ENCODE measurements at places on chromosomes 5 and 9.

DNA sequence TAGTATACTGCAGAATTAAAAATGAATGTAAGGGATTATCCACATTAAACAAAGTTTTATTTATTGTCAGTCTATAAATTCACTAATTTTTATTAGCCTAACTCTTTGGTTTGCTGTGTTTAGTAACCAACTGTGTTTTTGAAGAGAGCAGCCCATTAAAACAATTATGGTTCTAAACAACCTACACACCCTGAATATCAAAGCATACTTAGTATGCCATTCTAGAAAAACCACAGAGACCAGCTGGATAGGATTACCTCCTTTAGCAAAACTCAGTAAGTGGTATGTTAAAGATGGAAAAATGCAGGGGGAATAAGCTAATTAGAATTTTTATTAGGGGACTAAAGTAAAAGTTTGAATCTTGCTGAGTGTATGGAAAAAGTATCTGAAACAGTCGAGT is 1981.7 kb upstream of the NUDT12 start:
- DNase-seq: no peak

DNA sequence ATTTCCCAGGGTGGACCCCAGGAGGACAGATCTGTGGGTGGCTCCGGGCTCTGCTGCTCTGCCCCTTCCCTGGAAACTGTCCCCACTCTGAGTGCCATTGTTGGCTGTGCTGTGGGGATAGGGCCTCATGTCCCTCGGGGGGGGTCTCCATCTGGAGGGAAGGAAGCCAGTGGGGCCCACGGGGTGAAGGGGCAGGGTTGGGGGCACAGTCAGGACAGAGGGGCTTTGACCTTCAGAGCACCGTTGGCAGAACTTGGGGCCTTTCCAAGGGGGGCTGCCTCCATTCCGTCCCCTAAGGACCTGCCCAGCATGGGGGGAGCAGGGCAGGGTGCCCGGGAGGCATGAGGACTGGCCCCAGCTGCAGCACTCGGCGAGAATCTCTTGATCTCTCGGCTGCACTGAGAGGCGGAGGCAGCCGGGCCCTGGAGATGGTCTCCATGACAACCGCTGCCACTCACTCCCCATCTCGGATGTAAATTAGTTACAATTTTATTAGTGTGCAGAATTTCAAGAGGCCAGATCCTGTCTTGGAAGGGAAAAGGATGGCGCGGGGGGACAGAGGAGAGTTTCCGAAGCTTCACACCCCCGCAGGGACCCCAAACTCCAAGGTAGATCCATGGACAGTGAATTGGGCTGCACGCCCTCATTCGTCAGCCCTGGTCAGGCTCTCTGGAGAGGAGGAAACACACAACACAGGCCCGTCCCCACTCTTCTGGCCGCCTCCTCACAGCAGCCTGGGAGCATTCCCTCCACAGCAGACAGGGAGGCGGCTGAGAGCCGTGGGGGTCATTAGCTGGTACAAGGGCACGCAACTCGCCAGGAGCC is 216.2 kb upstream of the IER5L start:
- DNase-seq: no peak

- DNase-seq: no peak
Observed at GRCh38 chr9:124248066-124248465, 9.7 kb upstream of the NEK6 start.

- no peak for DNase-seq
Observed at GRCh38 chr5:150645070-150645700, 4.7 kb downstream of the SYNPO start.

- no peak for DNase-seq
Observed at GRCh38 chr9:16514131-16514530, 356.3 kb downstream of the BNC2 start.

GRCh38 chr5:124001036-124001615 is 489.1 kb downstream of the CSNK1G3 start:
- DNase-seq: no peak

GRCh38 chr5:61332851-61333320 is 828 bp downstream of the ZSWIM6 start:
- DNase-seq: no peak

GRCh38 chr9:99712214-99712613 is 109.5 kb upstream of the NR4A3 start:
- DNase-seq: no peak

DNA sequence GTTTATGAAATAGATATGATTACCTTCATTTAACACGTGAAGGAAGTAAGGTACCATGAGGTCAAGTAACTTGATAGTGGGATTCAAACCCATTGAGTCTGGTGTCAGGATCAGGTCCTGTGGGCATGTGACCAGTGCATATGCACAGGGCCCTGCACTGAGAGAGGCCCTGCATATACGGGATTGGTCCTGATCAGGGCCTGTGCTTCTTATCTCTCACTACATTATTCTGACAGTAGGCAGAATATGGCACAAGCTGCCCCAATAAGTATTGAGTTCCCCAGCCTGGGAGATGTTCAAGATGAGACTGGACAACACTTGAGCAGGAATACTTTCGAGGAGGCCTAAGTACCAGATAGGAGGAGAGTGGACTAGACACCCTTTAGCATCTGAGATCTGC is 44.0 kb downstream of the GALNT10 start:
- no peak for DNase-seq

GRCh38 chr9:14312719-14313377 is 1.1 kb downstream of the NFIB start:
- DNase-seq: no peak

GRCh38 chr5:159199225-159199624 is 10.1 kb downstream of the RNF145 start:
- no peak for DNase-seq

GRCh38 chr9:128920381-128921058 is at the start of gene PHYHD1:
PHYHD1 (plus strand) TSS chr9:128920982; CDS start chr9:128922324, 1,342 bp downstream.
- no peak for DNase-seq

- DNase-seq: peak; percentile 34
Observed at GRCh38 chr9:85741095-85741874, 469 bp downstream of the AGTPBP1 start.

- no peak for DNase-seq
Observed at GRCh38 chr5:123448743-123449142, 25.5 kb upstream of the CEP120 start.

- DNase-seq: no peak
Observed at GRCh38 chr9:121367306-121368137, 2.5 kb downstream of the STOM start.

DNA sequence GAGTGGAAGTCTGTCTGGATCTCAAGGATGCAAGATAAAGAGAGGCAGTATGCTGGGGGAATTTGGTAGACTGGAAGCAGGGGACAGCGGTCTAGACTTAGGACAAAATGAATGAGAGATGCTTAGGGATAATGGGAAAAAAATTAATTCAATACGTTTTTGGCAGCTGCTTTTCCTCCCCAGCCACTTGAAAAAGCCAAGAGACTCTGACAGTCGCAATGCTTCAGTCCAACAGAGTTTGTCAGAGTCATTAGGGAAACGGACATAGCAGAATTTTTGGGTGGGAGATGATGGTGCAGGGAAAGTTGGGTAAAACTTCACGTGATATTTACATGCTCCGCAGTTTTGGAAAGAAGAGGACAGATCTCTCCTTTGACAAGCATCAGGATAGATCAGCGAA is 129.7 kb downstream of the GOLPH3 start:
- DNase-seq: no peak

DNA sequence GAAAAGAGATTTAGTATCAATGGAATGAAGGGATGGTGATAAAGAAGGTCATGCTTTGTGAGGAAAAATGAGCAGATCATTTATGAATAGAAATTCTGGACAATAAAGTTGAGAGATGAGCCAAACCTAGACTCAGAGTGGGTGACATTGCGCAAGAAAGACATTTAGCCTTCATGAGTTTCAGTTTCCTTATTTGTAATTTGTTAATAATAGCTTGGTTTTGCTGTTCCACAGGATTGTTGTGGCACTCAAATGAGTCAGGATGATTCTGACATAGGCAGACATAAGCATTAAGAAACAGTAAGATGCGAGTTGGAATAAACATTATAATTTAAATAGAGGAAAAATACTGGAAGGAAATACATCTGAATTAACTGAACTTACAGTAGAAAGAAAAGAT is 34.8 kb downstream of the ITGA2 start:
- DNase-seq: no peak

DNA sequence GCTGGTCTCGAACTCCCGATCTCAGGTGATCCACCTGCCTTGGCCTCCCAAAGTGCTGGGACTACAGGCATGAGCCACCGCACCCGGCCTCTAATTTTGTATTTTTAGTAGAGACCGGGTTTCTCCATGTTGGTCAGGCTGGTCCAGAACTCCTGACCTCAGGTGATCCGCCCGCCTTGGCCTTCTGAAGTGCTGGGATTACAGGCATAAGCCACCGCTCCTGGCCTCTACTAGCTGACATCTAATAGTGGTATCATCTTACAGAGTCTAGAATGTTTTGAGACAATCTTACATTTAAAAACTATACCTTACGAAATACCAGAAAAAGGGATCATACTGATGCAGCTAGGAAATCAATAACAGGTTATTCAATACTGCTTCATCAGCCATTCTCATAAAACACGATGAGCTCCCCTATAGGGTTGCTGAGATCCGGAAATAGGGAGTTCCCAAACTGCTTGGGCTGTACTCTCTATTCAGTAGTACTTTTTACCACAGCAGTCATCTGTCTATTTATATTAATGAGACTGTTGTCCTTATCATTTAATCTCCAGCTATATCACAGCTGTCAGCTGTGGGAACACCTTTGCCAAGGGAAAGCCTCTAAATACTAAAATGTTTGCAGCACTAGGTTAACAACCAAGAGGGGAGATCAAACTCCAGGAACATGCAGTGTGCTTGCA is 8.1 kb upstream of the UBE2D2 start:
- DNase-seq: no peak

GRCh38 chr5:149603920-149604319 is 22.6 kb downstream of the ARHGEF37 start:
- no peak for DNase-seq

DNA sequence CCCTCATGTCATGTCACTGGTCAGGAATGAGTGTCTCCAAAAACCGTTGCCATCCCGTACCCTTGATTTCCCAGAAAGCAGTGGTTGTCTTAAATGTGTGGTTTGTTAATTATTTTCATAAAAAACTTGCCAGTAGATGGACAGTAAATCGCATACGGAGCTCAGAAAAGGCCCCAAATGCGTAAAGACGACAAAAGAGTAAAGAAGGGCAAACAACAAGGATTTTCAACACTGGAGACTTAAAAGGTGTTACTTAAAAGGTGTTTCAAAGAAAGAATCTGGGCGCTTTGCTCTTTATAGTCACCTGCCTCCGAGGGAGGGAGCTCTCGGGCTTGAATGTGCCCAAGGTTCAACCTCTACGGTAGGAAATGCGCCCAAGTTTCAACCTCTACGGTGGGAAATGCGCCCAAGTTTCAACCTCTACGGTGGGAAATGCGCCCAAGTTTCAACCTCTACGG is 734 bp downstream of the KIF27 start:
- DNase-seq: no peak

- DNase-seq: no peak
Observed at GRCh38 chr5:108753877-108754276, 6.2 kb downstream of the FER start.

GRCh38 chr9:129823542-129823934 is 398 bp downstream of the TOR1A start:
- DNase-seq: no peak

Measured in stimulated activated CD4-positive, alpha-beta T cell treated with anti-CD3 and anti-CD28 coated beads, Interleukin-2, amount 100 ng/mL, for 48 hours (primary cell).